ENCODE measurements at places on chromosomes 2 and 18. TPM values are rescaled to one million over a fixed set of nuclear protein-coding genes. Genes with fewer than 3 reads are reported as not detected.

Gene DYNAP
- total RNA-seq: not detected

Gene ATAD2B
- total RNA-seq: 16.7 TPM

Gene ACKR3
- total RNA-seq: 0.54 TPM

Gene RRM2
- total RNA-seq: 682 TPM

Gene HOXD9
- not detected for total RNA-seq

Gene TRABD2A
- 53.6 TPM for total RNA-seq

Gene ANKRD53
- total RNA-seq: 0.60 TPM

Gene FBXO48
- total RNA-seq: 1.9 TPM

Gene LYPD1
- total RNA-seq: not detected

Gene ANKRD29
- not detected for total RNA-seq

- no peak for DNase-seq
Measured at GRCh38 chr18:76514573-76514972, 19.5 kb upstream of the ZNF516 start.

- no peak for DNase-seq
Measured at GRCh38 chr2:60466161-60466702, 87.2 kb downstream of the BCL11A start.

GRCh38 chr18:49738721-49739120, 74.6 kb downstream of the ACAA2 start:
- no peak for DNase-seq

- no peak for DNase-seq
Measured at GRCh38 chr2:42973726-42974125, 181.3 kb upstream of the HAAO start.

GRCh38 chr2:233338046-233338445, 16.2 kb upstream of the DGKD start:
- no peak for DNase-seq

DNA sequence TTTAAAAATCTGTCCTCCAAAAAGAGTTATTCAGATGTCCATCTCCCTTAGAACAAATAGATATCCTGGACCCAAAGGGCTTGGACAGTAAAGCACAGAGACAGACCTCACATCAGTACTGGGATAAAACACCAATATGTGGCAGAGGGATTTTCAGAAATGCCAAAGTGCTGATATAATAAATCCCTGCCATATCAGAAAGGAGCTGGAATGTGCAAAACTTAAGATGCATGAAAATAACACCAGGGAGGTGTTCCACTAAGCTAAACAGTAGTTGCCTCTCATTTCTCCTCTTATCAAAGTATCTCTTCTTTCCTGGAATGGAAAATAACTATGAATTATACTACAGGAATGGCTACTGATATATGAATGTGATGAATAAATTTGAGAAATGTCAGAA, 13.2 kb downstream of the USP40 start:
- no peak for DNase-seq

DNA sequence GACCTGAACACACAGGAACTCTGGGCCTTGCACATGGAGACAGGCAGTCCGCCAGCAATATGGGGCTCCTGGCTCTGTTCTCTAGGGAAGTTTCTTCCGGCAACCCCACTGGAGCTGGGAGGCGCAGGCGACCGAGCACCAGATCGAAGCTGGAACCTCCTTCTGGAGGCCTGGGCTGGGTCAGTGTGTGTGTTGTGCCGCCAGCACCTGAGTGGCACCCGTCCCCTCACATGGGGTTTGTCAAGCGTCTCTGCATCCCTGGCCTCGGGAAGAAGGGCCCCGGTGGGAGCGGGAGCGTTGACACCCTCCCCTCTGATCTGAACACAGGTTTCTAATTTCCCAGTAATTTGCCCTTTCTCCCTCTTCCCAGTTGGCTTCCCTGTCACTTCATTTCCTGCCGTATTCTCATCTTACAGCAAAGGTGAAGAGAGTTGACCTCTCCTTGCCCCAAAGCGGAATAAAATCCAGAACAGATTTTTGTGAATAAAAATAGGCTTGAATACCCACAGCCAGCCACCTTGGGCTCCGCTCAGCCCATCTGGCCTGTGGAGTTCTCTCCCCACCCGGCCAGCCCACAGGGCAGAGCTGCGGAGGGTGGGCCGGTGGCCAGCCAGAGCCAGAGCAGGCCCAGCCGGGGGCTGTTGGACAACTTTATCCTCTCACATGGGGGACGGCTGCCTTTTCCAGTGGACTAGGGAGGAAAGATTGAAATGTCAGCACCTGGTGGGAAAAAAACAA, 85.9 kb downstream of the APOB start:
- DNase-seq: no peak

DNA sequence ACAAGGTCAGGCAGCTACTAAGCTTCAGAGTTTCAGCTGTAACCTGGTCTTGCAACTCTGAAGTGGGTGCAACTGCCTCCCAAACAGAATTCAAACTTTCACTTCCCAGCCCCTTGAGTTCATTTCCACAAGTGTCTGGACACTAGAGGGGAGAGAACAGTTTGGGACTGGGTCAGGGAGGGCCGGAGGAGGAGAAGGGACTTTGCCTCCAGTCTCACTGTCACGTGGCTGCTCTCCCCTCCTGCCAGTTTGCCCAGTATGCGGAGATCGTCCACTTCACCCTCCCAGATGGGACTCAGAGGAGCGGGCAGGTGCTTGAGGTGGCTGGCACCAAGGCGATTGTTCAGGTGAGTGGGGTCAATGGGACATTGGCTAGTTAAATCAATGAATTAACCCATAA, 20.6 kb upstream of the ANKRD53 start:
- DNase-seq: no peak

- DNase-seq: no peak
Measured at GRCh38 chr2:15226661-15227060, 334.5 kb downstream of the NBAS start.

DNA sequence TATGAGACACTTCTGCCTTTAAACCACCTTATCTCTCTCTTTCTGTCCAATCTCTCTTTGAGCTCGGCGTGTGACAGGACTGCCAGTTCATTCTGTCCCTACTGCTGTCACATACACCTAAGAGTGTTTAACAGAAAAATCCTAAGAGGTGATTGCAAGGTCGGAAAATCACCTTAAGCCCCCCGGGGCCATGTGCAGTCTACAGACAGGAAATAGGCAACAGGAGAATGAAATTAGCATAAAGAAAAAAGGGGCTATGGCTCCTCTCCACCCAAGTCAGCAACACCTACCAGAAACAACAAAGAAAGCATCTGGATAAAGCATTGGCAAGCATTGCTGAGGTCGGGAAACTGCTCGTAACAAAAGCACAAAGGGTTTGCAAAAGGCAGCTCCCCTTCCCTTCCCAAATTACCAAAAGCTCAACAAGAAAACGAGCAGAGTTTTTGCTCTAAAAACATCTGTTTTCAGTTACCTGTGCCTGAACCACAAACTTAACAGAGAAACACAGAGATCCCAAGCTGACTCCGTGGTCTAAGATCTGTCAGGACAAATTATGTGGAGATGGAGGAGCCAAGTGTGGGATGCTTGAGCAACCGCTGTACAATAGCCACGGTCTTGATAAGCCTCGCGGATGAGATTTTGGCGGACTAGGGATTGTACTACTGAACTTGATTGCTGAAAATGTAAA, 30.4 kb downstream of the ANKRD44 start:
- no peak for DNase-seq

GRCh38 chr2:25417715-25418369, 76.1 kb upstream of the DNMT3A start:
- no peak for DNase-seq

- DNase-seq: no peak
Measured at GRCh38 chr2:208407667-208408066, 1.1 kb downstream of the PTH2R start.

- DNase-seq: no peak
Measured at GRCh38 chr2:169328785-169329184, 33.5 kb downstream of the LRP2 start.

DNA sequence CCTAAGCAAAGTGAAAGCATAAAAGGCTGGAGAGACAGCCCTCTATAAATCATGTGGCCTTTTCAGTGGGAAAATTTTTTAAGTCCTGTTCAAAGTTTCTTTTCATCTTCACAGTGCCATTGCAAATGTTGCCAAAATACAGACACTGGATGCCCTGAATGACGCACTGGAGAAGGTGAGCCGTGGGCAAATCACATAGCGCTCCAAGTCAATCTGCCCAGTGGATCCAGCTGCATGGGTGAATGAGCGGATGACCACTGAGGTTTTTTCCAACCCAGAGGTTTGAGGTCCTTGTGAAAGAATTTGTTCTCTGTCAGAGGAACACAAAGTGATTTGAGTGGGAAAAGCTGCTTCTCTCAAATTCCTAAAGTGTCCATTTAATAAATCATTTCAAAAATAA, 11.8 kb downstream of the DAPL1 start:
- no peak for DNase-seq

DNA sequence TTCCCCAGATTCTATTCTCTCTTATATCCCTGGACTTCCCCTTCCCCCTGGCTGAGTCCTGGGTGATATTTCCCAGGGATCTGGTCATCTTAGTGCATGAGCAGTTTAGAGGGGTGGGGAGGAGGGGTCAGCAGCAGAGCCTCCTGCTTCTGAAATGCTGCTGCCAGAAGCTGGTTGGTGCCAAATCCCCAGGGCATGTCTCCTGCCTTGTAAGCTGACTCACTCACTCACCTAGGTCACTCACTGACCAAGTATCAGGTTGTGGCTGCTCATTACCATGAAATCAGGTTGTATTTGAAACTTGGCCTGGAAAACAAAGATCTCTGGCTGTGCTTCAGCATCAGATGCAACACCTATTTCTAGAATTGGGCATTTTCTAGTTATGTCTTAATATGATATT, 14.3 kb downstream of the GPR39 start:
- DNase-seq: no peak

DNA sequence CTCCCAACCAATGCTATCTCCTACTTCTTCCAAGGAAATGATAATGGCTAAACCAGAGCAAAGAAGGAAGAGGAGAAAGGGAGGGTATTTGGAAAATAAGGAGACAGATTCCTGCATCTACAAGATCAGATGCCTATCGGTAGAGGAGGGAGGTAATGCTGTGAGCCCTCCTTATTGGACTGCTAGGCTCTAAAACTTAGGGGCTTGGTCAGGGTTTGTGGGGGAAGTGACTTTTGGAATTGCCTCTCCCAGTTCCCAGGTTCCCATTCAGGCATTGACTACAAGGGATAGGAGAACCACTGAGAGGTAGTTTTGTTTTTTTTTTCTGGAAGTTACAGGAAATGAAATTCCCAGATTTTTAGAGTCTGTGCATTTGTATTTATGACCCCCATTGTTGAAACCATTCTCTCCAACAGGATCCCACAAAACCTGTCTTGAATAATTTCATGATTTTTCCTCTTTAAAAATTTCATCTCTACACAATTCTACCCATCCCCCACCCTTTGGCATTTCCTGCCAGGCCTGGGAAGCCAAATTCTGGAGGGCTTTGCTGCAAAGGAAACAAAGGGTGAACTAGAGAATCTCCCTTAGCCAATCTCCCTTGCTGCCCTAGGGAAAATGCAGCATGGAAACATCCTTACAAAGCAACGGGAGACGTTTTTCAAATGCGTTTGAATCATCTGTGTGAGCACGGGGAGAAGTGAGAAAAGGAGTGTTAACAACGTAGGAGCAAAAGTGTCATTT, 282.1 kb upstream of the EPAS1 start:
- no peak for DNase-seq

DNA sequence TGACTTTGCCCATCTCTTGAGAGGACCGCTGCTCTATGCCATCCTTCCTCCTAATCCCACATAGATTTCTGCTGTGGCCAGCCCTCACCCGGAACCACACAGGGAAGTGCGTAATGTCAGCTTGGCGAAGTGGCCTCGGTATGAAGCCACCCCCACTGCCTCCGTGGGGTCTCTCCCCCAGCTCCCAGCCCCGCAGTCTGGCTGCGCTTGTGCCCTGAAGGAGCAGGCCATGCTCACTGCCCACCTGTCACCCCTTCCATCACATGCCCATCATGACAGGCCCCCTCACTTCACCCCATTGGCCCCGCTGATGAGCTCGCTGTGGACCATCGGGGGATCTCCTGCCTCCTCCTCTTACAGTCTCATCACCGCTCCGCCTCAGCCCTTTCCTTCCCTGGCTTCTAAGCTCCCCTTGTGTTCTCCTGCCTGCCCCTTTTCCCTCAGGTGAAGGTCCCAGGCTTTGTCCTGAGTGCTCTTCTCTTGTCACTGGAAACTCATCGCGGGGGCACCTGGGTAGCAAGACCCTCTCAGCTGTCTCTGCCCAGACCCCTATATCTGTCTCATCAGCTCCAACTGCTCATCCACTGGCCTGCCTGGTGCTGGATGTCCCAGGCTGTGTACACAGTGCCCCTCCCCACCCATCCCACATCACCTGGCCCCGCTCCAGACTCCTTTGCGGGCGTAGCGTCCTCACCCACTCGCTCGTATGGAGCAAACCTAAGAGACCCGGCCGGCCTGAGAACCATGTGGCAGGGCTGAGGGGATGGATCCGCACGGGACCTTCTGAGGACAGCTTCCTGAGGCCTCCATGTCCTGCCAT, 81.7 kb downstream of the GLI2 start:
- DNase-seq: no peak

GRCh38 chr2:237097911-237098702, 12.4 kb downstream of the COPS8 start:
- DNase-seq: no peak

- no peak for DNase-seq
Measured at GRCh38 chr2:20704886-20705285, 37.9 kb downstream of the GDF7 start.

GRCh38 chr2:112061840-112062239, 6.8 kb downstream of the TMEM87B start:
- DNase-seq: no peak

DNA sequence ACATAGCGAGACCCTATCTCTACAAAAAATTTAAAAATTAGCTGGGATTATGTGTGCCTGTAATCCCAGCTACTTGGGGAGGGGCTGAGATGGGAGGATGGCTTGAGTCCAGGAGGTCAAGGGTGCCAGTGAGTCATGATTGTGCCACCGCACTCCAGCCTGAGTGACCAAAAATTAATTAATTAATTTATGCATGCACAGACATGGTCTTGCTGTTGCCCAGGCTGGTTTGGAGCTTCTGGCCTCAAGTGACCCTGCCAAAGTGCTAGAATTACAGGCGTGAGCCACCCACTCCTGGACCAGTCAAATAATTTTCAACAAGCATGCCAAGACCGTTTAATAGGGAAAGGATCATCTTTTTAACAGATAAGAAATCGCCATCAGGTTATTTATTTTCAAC, 57.7 kb upstream of the TFCP2L1 start:
- no peak for DNase-seq

- DNase-seq: no peak
Measured at GRCh38 chr2:62568983-62569837, 63.2 kb upstream of the TMEM17 start.

DNA sequence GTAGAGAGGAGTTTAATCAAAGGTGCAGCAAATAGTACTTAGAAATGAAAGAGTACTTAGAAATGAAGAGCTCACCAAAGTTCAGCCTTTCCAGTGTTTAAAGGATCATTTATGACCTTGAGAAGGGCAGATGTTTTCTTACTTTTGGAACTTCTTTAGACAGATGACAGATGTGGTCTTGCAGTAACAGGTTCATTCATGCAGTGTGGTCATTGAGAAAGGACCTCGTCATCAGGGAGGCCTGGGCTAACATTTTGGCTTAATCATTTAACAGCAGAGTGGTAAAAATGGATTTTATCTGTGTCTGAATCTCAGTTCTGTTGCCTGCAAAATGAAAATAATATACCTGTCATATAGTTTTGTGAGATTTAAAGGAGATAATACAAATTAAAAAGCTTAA, 75.1 kb upstream of the NT5C1B start:
- DNase-seq: no peak

- peak; percentile 63 for DNase-seq
Measured at GRCh38 chr2:27735263-27735904, 36.1 kb upstream of the MRPL33 start.

- DNase-seq: no peak
Measured at GRCh38 chr18:28816155-28816554, 639.2 kb upstream of the CDH2 start.
